ENCODE measurements at places on chromosomes 6 and 20. TPM values are rescaled to one million over a fixed set of nuclear protein-coding genes. Genes with fewer than 3 reads are reported as not detected.

- no peak for DNase-seq
Measured at GRCh38 chr6:96237638-96238347, 222.0 kb downstream of the FUT9 start.

STMND1 gene
- total RNA-seq: not detected

COL9A3 gene
- 2.8 TPM for total RNA-seq

DNAH8 gene
- total RNA-seq: 0.09 TPM

ISM1 gene
- total RNA-seq: 0.96 TPM

SMLR1 gene
- not detected for total RNA-seq

DNA sequence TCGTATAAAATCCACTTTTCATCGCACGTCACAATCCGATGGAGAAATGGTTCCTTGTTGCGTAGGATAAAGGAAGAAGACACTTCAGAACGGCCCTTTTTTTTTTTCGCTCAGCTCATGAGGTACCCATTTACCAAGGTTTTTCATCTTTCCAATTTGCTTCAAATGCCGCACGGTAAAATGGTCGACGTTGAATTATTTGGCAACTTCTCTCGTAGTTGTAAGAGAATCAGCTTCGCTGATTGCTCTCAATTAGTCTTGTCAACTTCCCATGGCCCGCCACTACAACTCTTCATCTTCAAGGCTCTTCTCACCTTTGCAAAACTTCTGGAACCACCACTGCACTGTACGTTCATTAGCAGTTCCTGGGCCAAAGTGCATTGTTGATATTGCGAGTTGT, 28.8 kb downstream of the POM121L2 start:
- DNase-seq: no peak

GRCh38 chr6:82204020-82204419, 43.5 kb downstream of the IBTK start:
- no peak for DNase-seq

Data from heart right ventricle (tissue), 16 donors.